ENCODE measurements at places on chromosomes 13 and 19.

- DNase-seq, result peak; percentile 66
These were observed 1.8 kb downstream of the TMEM91 start for GRCh38 chr19:41377977-41378709.

DNA sequence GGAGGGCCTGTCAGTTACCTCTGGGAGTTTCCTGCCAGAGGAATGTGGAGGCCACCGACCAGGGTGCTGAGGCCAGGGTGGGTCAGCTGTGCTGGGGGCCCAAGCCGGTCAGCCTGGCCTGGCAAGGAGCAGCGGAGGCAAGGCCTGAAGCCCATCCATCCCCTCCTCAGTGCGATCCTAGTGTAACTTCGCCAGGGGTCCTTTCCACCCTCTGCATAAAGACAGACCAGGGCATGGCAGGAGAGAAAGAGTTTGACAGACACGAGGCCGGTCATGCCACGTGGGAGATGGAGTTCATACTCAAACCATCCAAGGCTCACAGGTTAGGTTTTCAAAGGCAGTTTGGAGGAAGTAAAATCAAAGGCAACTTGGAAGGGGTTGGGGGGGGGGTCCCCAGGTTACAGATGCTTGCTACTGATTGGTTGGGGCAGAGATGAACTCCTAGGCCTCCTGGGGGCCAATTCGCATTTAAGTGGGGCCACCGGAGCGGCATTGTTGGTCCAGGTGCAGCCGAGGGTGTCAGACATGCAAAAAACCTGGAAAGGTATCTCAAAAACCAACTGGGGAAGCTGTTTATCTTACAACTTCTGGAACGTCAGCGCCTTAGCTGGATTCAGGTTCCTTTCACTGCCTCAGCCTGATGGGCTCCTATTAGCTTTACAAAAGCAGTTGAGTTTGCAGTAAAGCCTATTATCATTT lies 36.8 kb upstream of the DPRX start:
- DNase-seq, result no peak

- no peak for DNase-seq
These were observed 14.0 kb downstream of the DPP9 start for GRCh38 chr19:4709440-4710280.

DNA sequence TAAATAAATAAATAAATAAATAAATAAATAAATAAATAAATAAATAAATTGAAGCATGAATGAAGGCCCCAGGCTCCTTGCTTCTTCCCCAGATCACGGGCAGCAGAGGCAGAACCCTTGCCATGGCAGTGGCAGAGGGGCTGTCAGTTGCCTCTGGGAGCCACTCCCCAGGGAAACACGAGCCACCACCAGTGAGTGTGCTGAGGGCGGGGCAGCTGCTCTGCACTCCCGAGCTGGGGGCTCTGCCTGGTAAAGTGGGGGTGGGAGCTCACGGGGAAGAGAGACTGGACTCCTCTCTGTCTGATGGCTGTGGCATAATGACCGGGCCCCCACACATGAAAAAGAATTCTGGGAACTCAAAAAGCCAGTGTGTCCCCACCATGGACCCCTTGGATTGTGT lies 7.8 kb downstream of the FCAR start:
- no peak for DNase-seq

- no peak for DNase-seq
These were observed 4.4 kb downstream of the TRIR start for GRCh38 chr19:12730064-12730463.
